ENCODE measurements at places on chromosomes 7 and 10.

DNA sequence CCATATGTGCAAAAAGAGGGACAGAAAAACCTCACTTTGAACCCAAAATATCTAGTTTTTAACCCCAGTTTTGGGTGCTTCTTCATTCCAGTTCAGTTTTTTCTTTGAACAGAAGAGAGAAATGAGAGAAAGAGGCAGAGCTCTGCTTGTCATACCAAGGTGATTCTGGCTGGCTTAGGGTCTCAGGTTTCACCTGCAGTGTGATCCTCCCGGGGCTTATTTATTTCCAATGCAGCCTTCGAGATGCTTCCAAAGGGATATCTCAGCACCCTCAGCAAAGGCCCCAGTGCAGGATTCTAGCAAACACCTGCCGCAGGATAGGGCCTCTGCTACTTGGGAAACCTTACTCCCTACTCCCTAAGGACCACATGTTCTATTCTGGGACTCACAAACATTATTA is 131.3 kb downstream of the WDR11 start:
- no peak for DNase-seq

- DNase-seq, result peak; percentile 85
These were observed 558.2 kb upstream of the PFKP start for GRCh38 chr10:2509081-2509531.

GRCh38 chr7:28726555-28726954 is 231.6 kb downstream of the TRIL start:
- no peak for DNase-seq

DNA sequence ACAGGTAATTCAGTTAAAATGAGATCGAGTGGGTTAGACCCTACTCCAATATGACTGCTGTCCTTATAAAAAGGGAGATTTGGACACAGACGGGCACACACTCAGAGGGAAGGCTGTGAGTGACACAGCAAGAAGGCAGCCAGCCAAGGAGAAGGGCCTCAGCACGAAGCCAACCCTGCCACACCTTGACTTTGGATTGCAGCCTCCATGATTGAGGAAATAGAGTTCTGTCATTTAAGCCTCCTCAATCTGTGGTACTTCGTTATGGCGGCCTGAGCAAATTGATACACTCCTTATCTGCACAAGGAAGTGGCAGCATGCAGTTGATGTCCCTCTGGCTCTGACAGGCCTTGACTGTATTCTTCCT is 43.8 kb downstream of the SH2D4B start:
- no peak for DNase-seq

DNA sequence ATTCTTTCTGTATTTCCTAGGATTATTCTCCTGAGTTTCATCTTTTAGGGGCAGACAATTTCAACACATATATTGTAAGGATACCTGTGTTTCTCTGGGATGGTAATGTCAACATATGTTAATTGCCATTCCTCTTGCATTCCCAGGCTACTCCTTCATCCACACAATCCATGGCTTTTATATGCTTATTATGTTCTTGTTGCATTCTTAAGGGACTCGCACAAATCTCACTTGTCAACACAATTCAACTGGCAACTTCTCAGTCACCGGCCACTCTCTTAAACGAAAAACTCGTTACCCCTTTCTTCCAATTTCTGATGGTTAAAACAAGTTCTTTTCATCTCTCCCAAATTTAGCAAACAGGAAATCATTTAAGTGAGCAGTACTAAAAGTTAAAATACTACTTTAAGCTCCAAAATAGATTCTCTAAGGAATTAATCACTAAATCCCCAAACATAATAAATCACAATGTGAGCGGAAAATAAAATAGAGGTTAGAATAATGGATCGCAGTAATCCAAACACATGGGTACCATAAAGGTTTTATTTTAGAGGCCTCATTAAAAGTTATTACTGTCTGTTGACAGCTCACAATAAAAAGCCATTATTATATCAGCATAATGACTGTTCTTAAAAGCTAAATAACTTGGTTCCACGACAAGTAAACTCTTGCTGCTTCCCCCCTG is 223.2 kb downstream of the ELMO1 start:
- DNase-seq, result no peak

GRCh38 chr10:127196282-127197153 is at the start of gene INSYN2A:
INSYN2A (minus strand) TSS chr10:127196591; CDS start chr10:127176395, 20,196 bp downstream.
- DNase-seq, result peak; percentile 52
